ENCODE measurements at places on chromosomes 6 and 20.

DNA sequence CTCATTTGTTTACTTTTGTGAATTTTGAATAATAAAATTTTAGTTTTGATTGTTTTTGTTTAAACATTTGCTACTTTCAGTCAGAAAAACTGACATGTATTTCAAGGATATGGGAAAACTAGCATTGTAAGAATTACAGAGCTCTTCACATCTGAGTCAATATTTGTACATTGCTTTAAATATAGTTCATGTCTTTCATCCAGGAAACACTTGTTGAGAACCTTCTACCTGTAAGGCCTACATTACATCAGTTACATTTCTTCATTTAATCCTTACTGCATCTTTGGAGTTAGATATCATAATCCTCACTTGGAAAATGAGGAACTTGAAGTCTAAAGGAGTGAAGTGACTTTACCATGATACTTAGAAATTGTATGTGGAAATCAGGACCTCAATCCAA, 242.9 kb downstream of the KCNQ5 start:
- DNase-seq = no peak

- no peak for DNase-seq
These were observed 10.4 kb upstream of the VNN2 start for GRCh38 chr6:132768051-132768517.

DNA sequence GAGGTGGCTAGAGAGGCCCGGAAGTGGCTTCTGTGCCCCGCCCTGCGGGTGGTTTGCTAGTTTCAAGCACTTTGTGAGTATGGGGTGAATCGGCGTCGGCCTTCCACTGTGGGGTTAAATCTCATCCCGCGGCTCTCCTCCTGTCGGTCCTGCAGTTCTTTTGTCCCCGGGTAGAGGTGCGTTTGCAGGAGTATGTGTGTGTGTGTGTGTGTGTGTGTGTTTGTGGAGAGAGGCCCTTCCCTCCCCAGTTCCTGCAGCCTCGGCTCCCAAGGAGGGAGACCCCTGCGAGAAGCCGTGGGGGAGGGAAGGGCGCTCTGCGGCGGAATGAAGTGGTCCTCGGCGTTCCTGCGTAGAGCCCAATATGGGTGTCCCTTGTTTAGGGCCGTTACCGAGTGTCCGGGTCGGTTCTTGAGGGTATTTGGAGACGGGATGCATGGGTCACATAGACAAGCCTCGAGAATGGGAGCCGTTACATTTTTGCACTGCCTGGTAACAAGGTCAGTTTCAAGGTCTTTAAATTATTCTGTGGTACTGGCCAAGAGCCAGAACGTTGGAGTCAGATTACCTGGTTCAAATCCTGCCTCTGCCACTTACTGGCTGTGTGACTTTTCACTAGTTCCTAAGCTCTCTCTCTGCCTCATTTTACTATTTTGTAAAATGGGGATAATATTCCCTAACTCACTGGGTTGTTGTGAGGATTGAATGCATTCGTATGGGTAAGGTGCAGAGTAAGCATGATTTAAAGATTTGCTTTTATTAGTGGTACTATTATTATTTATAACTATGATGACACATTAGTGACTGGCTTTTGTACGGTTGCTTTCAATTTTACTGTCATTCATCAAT, at the start of gene ZKSCAN3:
Gene ZKSCAN3, plus strand, starts transcription at position 56 of the 846 bp plus-strand sequence. CDS start 9,640 bp downstream, outside the sequence.
- peak; percentile 80 for DNase-seq

DNA sequence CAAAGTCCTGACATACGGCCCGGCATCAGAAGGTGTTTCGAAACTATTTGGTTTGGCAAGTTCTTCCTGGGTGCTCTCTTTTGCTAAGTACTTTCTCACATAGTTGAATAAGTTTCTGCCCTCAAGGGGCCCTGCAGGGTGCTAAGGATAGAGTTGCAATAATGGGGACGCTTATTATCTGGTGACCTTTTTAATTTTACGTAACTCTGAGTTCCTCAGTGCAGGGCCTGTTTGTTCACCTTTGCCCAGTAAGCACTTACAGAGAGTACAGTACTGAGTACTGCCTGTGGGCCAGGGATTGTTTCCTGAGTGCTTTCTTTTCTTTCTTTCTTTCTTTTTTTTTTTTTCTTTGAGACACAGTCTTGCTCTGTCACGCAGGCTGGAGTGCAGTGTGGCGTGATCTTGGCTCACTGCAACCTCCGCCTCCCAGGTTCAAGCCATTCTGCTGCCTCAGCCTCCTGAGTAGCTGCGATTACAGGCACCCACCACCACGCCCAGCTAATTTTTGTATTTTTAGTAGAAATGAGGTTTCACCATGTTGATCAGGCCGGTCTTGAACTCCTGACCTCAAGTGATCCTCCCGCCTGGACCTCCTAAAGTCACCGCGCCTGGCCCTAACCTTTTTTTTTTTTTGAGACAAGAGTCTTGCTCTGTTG, 4.5 kb upstream of the PXMP4 start:
- DNase-seq = no peak

GRCh38 chr20:8002056-8002455, 17.5 kb downstream of the TMX4 start:
- DNase-seq = no peak

DNA sequence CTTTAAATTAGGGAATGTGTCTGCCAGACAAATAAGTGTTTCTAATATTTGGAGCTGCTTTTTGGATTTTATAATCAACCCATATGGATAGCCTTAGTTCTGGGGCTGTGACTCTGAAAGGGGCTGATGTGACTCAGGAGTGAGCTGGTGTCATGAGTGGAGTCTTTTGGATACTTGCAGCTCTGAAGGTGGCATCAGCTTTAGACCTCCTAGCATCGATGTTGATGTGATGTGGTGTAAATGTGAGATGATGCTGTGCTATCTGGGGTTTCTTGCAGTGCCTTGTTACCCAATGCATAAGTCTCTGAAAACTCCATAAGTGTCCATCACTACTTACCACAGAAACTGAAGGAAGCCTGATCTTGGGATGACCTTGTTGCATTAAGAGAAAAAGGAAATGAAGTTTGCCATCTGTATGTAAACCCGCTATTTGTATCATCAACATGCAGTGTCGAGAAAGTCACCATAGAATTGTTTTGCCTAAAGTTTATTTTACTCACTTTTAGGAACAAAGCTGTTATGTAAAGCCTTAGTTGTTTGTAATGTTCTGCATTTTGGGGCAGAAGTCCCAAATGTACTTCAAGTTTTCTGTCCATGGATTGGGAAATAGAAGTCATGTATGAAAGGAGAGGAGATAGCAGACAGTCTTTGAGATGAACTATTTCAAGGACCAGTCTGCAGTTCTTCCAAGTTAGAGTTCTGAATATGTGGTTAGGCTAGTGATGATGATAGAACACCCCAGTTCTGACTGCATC, 8.0 kb downstream of the FOXO3 start:
- no peak for DNase-seq

- no peak for DNase-seq
These were observed 5.2 kb downstream of the BTBD9 start for GRCh38 chr6:38634518-38634917.

DNA sequence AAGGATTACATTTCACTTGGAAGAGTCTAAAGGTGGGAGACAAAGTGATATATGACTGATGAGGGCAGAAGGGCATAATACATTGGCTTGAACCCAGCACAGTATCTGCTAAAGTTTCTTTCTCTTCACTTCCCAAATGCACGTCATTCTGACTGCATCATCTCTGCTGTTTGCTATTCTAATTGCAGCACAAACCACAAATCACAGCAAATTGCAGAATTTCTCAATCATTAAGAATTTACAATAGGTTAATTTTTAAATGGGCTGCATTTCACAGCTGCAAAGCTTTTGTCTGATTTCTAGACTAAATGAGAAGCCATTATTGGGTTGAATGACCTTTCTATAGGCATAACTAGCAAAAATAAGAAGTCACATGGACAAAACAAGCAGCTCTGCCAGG, 337.0 kb downstream of the RNGTT start:
- no peak for DNase-seq

GRCh38 chr6:11232770-11233626, 530 bp upstream of the NEDD9 start:
- no peak for DNase-seq

DNA sequence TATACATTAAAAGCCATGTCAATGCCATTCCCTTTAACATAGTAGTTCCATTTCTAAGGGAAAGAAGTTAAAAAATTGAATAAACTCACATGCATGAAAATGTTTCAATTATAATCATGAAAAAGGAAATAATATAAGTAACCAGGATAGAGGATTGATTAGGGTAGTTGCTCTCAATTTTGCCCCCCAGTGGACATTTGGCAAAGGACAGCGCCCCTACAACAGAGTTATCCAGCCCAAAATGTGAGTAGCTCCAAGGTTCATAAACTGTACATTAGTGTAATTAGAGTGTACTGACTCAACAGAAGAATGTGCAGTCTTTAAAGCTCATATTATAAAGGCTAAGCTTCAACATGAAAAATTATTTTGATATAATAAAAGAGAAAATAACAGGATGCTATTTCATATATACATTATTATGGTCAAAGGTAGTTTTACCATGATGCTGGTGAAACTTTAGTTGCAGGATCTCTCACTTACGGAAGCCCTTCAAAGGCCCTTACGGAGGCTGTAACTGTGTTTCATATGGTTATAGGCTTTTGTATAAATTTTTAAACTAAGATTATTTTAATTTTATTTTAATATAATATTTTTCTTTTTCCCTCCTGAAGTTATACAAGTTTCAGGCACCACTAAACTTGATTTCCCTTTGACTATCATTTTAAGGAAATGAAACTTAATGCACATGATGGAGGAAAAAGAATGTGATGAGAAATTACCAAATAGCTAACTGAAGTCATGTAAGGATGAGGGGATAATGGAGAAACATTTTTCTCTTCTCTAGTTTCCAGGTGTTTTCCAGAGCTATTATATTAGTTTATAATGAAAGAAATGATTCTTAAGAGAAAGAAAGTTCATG, 403.6 kb downstream of the PLCB1 start:
- no peak for DNase-seq

DNA sequence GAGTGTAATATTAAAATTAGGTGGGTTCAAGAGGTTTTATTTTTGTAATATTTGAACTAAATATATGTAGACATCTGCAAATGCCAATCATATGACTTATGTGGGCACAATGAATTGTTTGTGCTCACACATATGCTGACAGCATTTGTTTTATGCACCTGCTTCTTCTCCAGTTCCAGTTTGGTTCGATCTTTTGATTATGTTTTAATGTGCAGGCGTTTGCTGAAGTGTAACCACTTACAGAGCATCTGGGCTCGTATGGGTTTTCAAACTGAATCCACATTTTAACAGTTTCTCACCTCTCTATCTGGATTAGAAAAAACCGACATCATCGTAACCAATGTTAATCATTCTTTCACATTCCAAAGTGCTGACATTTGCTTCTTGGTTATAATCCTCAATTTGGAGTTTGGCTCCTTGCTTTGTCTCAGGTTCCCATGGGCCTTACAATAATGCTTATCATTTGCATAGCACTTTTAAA, 129.1 kb upstream of the SPACA1 start:
- DNase-seq = no peak

GRCh38 chr6:144148886-144149285, 1.4 kb upstream of the STX11 start:
- no peak for DNase-seq

- DNase-seq = peak; percentile 19
These were observed 238.1 kb downstream of the RNGTT start for GRCh38 chr6:88725111-88725975.

DNA sequence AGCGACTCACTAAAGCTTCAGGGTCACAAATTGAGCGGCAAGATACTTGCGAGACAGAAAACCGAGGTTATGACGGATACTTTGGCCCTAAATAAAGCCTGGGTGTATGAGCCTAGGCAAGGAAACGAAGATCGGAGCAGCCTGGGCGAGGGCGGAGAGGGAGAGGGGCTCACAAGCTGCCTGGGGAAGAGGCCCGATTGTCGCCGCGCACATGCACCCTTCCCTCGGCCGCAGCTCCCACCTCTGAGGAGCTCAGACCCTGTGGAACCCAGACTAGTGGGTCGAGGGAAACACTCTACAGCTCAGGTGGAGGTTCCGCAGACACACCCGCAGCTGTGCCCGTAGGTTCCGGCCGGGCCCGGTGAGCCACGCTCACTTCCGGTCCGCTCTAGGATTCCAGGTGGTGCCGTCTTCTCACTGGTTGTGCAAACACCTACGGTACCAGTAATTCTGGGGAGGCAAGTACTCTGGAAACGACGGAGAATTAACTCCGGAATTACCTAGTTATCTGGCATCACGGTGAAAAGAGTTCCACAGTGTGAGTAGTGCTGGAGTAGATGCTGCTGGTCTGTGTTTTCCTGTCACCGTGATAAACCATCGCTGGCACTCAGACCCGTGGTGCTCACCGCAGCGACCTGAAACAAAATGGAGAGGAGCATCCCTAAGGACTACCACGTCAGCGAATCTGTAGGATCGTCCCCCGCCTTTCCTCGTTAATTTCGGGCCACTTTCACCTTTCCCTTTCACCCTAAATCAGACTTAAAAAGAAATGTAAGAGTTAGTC, 61.5 kb downstream of the GPX5 start:
- peak; percentile 66 for DNase-seq

- no peak for DNase-seq
These were observed 63.5 kb downstream of the VTA1 start for GRCh38 chr6:142210606-142211005.

GRCh38 chr6:117771403-117771802, 96.1 kb downstream of the NUS1 start:
- no peak for DNase-seq

DNA sequence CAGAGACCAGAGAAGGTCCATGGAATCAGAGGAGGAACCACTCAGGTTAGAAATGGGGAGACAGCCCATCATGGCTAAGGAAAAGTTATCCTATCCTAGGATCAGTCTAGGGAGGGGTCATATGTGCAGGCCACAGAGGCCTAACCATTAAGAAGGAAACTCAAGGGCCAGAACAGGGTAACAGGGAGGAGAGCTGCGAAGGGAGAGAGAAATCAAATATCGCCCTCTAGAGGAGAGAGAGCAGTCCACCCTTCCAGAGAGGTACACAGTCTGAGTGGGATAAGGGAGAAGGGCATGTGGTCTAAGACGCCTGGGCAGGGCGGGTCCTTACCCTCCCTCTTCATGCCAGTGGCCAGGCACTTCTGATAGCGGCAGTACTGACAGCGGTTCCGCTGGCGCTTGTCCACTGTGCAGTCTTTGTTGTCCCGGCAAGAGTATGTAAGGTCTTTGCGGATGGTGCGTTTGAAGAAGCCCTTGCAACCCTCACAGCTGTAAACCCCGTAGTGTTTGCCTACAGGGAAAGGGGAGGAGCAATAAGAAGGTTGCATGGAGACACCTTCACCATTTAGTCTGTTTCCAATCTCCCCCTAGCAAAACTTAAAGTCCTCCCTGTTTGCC, 2.9 kb downstream of the RXRB start:
- DNase-seq = no peak

DNA sequence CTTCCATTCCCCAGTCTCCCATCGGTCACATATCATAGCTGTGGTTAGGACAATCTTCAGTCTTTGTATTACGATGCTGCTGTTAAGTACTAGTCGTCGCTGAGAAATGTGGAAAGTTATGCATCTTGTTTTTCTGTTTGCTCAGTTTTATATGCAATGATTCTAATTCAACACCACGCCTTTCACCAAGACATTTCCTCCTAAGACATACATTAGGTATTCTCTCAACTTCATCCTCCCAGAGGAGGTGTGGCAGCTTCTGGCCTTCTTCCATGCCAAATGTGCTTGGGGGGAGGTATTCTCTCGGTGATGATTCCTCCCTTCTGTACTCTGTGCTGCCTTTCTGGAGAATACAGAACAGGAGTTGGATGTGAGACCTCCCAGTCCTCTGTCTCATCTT, 66.1 kb downstream of the B4GALT5 start:
- DNase-seq = no peak

All from stimulated activated CD4-positive, alpha-beta T cell treated with anti-CD3 and anti-CD28 coated beads, Interleukin-12 subunit alpha, Interleukin-12 subunit beta, amount 100 ng/mL, for 4 hours (primary cell).